ENCODE measurements at places on chromosomes 12 and 14.

GRCh38 chr14:25832585-25832984, 765.2 kb downstream of the NOVA1 start:
- DNase-seq: no peak

- no peak for DNase-seq
These were observed 160.5 kb upstream of the RASSF8 start for GRCh38 chr12:25797949-25798348.

GRCh38 chr12:71420775-71421406, 18.7 kb upstream of the LGR5 start:
- DNase-seq: no peak

DNA sequence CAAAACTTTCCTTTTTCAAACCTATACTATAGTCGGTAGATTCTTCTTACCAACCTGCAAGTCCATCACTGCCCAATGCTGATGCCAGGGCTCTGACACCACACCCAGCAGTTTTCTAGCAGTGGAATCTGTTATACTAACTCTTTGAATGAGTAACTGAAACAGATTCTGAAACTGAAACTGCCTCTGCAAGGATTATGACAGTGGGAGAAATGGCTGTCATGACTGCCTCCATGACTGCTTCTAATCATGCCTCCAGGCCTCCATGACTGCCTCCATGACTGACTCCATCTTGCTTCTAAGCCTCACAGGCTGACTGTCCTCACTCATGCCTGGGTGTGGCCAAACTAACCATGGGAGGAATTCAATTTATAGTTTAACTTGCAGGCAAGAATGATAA, 29.4 kb upstream of the OXA1L start:
- DNase-seq: peak; percentile 58

DNA sequence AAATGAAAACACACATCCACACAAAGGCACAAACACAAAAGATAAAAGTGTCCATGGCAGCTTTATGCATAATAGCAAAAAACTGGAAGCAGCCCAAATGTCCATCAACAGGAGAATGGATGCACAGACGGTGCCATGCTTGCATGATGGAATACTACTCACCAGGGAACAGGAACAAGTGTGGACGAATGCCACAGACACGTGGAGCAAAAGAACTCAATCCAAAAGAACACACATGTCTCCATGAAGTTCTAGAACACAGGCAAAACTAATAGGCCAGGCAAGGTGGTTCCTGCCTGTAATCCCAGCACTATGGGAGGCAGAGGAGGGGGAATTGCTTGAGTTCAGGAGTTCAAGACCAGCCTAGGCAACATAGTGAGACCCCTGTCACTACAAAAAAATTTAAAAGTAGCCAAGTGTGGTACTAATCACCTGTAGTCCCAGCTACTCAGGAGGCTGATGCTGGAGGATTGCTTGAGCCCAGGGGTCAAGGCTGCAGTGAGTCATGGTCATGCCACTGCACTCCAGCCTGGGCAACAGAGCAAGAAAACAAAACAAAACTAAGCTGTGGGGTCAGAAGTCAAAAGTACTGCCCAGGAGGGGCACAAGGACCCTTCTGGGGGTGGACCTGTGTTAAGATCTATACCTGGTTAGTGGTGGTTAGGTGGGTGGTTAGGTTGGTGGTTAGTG, 7.3 kb upstream of the TMEM119 start:
- no peak for DNase-seq

- no peak for DNase-seq
These were observed 22.0 kb downstream of the SMUG1 start for GRCh38 chr12:54166567-54167499.

DNA sequence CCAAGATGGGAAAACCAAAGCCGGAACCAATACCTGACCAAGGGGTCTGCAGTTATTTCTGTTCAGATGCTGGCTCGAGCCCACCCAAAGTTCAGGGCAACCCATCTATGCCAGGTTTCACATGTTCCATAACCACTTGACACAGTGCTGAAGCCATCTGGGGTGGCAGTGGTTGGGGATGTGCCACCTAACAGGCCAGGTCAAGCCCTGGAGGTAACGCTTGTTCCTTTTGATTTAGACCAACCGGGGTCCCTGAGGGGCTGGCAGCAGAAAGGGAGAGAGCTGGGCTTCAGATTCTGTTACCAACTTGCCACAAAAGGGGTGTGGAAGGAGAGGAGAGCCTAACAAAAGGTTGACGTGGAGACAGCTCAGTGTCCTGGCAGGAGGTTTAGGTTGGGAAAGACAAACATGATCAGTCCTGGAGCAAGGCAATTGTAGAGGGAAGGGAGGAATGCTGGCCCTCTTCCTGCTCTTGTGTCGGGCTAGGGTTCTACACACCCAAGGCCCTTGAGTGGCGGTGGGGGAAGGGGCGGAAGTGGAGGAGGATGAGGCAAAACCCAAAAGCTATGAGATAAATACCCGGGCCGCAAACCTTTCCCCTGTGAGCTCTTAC, 31.9 kb downstream of the CACNA2D4 start:
- DNase-seq: no peak

- peak; percentile 63 for DNase-seq
These were observed 36.2 kb downstream of the SYNE3 start for GRCh38 chr14:95480109-95480886.

DNA sequence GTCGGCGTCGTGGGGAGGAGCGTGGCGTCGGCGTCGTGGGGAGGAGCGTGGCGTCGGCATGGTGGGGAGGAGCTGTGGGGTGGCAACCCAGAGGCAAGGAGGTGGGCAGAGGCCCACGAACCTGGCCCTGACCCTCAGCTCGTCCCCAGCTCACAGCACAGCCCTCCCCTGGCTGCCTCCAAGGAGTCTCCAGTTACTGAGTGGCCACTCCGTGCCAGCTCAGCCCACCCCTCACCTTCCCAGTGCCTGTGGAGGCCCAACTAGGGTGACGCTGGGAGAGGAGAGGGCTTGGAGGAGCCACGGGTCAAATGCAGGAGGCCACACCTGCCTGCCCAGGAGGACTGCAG, 5.8 kb downstream of the ADSS1 start:
- no peak for DNase-seq

GRCh38 chr12:12665194-12665593, 30.8 kb downstream of the GPR19 start:
- DNase-seq: no peak

- no peak for DNase-seq
These were observed 62.5 kb upstream of the NCOR2 start for GRCh38 chr12:124629789-124630480.

GRCh38 chr14:73007835-73008234, 19.1 kb downstream of the ZFYVE1 start:
- DNase-seq: no peak

DNA sequence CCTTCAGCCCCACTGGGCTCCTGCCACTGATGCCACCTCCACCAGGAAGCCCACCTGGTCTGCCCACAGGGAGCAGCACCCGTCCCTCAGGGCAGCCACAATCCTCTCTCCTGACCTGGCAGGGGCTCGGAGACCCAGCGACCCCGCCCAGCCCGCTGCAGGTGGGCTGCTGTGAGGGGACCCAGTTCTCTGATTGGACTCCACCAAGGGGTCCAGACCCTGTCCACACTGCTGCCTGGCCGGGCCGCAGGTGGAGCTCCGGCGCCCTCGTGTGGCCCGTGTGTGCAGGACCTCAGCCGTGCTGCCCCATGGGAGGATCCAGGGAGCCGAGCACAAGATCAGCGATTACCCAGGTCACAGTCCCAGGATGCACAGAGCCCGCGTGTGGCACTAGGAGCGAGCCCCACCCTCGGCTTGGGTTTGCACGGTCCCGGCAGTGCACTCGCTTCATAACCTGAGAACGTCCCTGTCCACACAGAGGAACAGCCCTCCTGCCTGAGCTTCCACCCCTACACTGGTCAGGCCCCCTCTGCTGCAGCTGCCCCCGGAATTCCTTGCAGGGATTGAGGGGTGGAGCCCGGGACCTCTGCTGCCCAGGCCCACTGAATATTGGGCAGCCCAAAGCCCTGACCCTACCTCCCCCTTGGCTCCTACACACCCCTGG, 35.4 kb upstream of the TMEM179 start:
- DNase-seq: peak; percentile 62

- DNase-seq: no peak
These were observed 1.9 kb upstream of the KDM2B start for GRCh38 chr12:121582583-121583333.

GRCh38 chr12:40681148-40681547, 11.1 kb upstream of the CNTN1 start:
- no peak for DNase-seq

GRCh38 chr12:125360540-125360939, 295.3 kb downstream of the AACS start:
- DNase-seq: no peak

- DNase-seq: peak; percentile 24
These were observed 3.3 kb upstream of the CIPC start for GRCh38 chr14:77094672-77095284.

- peak; percentile 49 for DNase-seq
These were observed 92.9 kb upstream of the EGLN3 start for GRCh38 chr14:34043627-34044372.

DNA sequence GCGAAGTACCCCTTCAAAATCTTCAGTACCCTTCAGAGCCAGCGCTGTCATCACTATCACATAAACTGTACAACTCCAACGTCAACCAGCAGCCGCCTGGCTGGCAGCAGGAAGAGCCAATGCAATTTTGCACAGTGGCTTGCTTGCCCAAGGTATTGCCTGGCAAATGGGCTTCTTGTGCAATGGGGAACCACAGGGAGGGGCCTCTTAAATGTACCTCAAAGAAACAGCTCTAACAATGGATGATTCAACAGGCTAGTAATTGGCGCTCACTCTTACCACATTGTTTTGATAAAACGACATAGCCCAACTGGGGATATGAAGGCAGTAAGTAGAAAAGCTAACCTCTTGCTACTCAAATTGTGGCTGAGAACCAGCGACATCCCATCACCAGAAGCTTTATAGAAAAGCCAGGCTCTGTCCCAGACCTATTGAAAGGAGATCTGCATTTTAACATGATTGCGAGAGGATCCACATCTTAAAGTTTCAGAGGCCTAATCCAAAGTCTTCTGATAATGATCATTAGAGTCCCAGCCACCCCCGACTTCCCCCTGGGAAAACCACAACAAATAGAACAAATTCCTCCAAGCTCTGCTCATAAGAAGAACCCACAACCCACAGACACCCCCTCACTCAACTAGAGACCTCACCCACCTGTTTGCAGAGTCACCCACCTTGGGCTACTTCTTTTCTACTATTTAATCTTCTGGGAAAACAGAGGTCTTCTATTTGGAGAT, 125.3 kb upstream of the HIF1A start:
- DNase-seq: no peak

DNA sequence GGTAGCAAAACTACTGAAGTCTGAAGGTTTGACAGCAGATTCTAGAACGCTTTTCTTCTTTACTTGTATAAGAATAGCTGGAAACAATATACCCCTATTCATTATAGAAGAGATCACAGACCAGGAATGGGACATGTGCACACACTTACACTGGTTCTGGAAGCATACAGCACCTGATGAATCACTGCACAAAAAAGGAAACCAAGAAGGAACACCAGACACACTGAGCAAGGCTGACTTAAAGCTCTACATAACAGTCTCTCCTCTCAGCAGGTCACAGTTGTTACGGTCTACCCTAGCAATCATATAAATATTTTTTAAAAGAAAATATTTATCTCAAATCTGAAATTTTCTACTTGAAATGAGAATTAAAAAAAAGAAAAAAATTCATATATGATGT, 13.5 kb downstream of the ATP2B1 start:
- DNase-seq: no peak

- DNase-seq: no peak
These were observed 29.3 kb downstream of the NIN start for GRCh38 chr14:50801706-50802105.

- DNase-seq: peak; percentile 67
These were observed 217.4 kb downstream of the SLC41A2 start for GRCh38 chr12:104740668-104741067.

DNA sequence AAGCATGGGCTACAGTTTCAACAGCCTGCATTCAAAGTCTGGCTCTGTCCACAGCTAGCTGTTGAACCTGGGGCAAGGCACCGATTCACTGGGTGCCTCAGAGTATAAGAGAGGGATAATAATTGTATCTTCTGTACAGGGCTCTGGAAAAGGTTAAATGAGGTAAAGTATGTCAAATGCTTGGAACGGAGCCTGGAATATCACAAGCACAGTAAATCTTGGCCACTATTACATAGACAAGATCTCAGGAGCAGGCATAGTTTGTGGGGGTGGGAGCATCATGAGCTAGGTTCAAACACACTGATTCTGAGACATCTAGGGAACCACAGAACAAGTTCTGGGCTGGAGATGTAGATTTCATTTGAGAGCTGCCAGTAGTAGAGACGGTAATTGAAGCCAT, 203.7 kb upstream of the NUDT4 start:
- DNase-seq: no peak

GRCh38 chr14:36516719-36517241, 3.3 kb downstream of the NKX2-1 start:
- no peak for DNase-seq

DNA sequence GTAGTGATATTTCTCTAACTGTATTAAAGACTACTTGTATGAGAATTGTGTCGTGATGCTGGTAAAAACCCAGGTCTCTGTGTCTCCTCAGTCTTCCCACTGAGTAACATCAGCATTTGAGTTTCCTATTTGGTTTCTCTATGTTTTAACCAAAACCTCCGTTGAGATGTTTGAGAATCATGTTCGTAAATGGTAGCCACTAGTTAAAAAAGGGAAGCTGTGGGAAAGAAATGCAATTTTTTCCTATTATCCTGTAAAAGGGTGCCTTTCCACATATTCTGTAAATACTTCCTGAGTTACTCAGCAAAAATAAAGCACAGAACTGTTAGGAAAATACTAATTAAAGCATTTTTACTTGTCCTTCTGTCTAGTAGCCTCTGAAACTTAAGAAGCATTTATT, 7.0 kb downstream of the CLEC1B start:
- no peak for DNase-seq

DNA sequence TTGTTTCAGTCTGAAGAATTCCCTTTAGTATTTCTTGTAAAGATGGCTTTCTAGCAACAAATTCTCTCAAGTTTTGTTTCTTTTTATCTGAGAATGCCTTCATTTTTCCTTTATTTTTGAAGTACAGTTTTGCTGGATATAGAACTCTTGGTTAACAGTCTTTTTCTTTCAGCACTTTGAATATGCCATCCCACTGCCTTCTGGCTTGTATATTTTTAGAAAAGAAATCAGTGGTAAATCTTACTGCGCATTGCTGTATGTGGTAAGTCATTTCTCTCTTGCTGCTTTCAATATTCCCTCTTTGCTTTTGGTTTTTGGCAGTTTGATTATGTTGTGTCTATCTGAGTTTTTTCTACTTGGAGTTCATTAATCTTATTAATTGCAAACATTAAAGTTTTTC, 16.8 kb upstream of the PPM1A start:
- no peak for DNase-seq

GRCh38 chr12:98253207-98254037, 262.0 kb upstream of the TMPO start:
- DNase-seq: no peak
